ENCODE measurements at places on chromosomes 11 and 22.
A peak's percentile ranks its signal among the peaks of the same experiment; 100 is the strongest.

DNA sequence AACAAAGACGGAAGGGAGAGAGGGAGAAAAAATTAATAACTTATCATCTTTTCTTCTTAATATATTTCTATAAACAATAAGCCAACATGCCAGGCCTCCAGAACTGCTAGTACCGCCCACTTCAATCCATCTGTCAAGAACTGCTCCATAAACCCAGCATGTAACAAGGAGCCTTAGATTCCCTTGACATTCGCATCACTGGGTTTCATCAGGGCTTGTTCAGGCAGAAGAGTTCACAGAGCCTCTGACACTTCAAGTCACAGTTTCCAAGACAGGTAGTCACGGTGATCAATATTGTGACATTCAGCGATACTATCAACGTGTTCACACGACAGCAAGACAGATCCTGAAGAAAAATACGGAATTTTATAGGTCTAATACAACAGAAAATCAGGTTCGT lies 61.7 kb downstream of the LARGE2 start:
- H3K36me3 ChIP-seq = peaks cover 7% of the 10 kb centered on the region
- no peaks in the 10 kb centered on the region for H3K27me3 ChIP-seq
- H3K4me3 ChIP-seq = no peak overlapping the region

GRCh38 chr11:46616551-46617133 lies 385 bp downstream of the HARBI1 start:
- no peaks in the 10 kb centered on the region for H3K36me3 ChIP-seq
- no peaks in the 10 kb centered on the region for H3K27me3 ChIP-seq
- peak overlapping the region; percentile 100 for H3K27ac ChIP-seq
- DNase-seq = no peak
- peak overlapping the region; percentile 99 for H3K4me3 ChIP-seq
- peaks cover 44% of the 10 kb centered on the region for H3K4me1 ChIP-seq

DNA sequence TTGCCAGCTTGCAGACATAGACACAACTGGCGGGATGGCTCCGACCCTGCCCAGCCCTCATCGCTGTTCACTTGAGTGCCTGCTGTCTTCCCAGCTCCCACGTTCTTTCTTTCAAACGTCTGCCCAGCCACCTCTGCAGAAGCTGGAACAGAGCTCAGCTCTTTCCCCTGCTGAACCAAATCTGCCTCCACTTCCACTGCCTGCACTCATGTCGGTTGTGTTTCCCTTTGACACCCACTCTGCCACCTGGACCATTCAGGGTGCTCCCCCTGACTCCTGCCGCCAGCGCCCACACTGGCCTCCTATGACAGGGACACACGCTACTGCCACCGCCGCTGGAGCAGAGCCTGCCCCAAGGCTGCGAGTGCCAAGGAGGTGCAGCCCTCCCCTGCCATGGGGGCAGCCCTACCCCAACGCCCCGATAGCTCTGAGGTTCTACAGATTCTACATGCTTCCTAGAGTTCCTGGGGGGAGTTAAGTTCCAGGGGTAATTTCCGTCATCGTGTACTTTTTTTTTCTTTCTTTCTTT lies 37.9 kb downstream of the TST start:
- DNase-seq = no peak
- peaks cover 12% of the 10 kb centered on the region for H3K4me1 ChIP-seq
- H3K4me3 ChIP-seq = no peak overlapping the region
- peaks cover 19% of the 10 kb centered on the region for H3K27me3 ChIP-seq

DNA sequence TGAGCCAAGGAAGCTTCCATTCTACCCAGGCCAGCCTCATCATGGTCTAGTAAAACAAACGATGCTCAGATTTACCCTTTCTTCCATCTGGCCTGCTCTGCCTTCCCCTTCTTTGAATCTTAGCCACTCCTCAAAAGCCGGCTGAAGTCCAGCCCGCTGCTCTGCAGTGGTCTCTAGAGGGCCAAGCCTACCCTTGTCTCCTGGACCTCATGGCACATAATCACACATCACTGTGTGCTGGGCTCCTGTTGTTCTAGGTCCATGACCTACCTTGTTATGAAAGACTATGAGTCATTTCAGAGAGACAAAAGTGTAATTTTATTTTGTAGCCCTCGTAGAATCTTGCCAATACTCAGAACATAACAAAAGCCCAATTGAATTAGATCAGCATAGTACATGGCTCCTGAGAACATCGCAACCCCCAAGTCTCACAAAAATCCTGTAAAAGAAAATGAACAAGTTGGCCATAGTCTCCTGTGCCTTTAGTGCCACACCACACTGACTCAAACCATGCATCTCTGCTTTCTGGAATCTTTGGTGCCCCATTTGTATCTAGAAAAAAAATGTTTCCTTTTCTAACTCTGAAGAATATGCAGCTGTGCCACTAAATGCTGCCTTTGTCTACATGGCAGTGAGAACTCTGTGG lies 192.7 kb downstream of the OPCML start:
- H3K36me3 ChIP-seq = no peaks in the 10 kb centered on the region
- no peaks in the 10 kb centered on the region for H3K4me1 ChIP-seq
- no peak overlapping the region for H3K4me3 ChIP-seq

DNA sequence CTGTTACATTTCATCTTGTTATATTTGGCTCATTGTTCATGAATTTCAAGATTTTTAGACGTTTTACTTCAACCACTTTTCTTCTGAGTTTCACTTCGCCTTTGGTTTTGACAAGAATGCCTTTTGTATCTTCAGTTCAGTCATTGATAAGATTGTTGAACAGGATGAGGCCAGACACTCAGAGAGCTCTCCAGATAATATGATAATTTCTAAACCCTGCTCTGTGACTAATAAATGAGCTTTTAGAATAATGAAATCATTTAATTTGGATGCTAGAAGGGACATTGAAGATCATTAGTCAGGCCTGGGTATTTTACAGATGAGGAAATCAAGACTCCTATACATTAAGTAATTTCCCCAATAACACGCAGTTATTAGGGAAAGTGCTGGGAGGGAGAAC lies 37.2 kb upstream of the GRAMD1B start:
- H3K36me3 ChIP-seq = no peaks in the 10 kb centered on the region
- H3K27ac ChIP-seq = no peak overlapping the region
- DNase-seq = no peak

GRCh38 chr11:29679996-29680395 lies 336.8 kb downstream of the KCNA4 start:
- no peak overlapping the region for H3K27ac ChIP-seq
- no peaks in the 10 kb centered on the region for H3K4me1 ChIP-seq
- H3K4me3 ChIP-seq = no peak overlapping the region
- H3K36me3 ChIP-seq = no peaks in the 10 kb centered on the region

DNA sequence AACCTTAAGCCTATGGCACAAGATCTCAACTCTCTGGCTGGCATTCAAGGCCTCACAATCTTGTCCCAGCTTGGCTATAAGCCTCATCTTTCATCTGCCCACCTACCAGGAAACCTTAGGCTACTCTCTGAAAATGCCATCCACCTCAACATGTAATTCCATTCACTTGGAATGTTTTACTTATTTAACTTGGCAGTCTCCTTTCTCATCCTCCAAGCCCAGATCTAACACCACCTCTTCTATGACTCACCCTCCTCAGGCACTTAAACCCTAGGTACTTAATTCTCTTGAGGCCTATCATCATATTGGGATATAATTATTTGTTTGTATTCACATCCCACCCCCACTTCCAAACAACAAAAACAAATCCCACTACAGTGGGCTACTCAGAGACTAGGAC lies 15.0 kb downstream of the POGLUT3 start:
- no peaks in the 10 kb centered on the region for H3K27me3 ChIP-seq
- no peak for DNase-seq
- H3K4me3 ChIP-seq = no peak overlapping the region
- peaks cover 15% of the 10 kb centered on the region for H3K36me3 ChIP-seq
- no peak overlapping the region for H3K27ac ChIP-seq

- H3K27ac ChIP-seq = no peak overlapping the region
- no peak overlapping the region for H3K4me3 ChIP-seq
- no peaks in the 10 kb centered on the region for H3K36me3 ChIP-seq
- DNase-seq = no peak
Measured at GRCh38 chr11:116503216-116504160, 269.3 kb downstream of the BUD13 start.

DNA sequence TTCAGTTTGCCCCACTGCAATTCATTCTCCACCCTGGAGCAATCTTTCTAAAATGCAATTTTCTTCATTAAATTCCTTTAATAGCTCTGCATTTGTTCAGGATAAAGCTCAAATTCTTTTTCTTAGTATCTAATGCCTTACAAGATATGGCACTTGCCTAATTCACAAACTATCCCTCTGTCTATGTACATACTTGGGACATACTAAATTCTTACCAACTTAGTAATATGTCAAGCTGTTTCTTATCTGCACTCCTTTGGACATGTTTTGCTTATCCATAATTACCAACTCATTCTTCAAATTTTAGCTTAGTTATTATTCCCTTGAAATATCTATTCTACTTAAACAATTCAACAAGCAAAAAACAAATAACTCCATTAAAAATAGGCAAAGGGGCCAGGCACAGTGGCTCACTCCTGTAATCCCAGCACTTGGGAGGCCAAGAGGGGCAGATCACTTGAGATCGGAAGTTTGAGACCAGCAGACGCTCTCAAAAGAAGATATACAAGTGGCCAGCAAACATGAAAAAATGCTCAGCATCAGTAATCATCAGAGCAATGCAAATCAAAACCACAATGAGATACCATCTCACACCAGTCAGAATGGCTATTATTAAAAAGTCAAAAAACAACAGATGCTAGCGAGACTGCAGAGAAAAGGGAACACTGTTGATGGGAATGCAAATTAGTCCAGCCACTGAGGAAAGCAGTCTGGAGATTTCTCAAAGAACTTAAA lies 96.9 kb downstream of the FAM76B start:
- no peak for DNase-seq
- no peak overlapping the region for H3K4me3 ChIP-seq
- H3K27ac ChIP-seq = no peak overlapping the region
- H3K4me1 ChIP-seq = peaks cover 8% of the 10 kb centered on the region
- H3K36me3 ChIP-seq = no peaks in the 10 kb centered on the region
- no peaks in the 10 kb centered on the region for H3K27me3 ChIP-seq

DNA sequence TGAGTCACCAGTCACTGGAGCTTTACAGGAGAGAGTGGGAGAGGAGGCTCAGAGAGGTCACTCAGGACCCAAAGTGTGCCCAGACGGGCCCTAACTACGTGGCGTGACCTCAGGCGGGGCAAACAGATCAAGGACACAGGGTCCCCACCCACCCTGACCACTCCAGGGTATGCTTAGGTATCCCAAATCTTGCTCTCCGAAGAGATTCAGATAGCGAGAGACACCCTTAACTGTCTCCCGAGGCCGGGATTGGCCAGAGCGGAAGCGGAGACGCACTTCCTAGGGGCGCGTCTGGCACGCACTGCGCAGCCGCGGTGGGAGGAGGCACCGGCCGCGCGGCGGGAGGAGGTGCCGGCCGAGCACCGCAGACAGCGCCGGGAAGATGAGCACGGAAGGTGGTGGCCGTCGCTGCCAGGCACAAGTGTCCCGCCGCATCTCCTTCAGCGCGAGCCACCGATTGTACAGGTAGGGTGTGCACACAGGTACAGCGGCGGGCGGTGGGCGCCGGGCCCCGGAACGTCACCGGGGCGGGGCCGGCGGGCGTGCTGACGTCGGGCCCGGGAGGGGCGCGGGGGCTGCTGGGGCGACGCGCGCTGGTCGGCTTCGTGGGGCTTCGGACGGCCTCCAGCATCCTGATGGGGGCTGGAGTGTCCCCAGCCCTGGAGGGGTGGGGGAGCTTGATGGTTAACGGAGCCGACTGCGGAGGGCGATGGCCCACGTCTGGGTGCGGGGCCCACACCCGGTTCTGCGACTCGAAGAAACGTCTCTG lies at the start of gene PTS:
TSS of gene PTS (plus strand) at position 367 of the 769 bp plus-strand sequence. CDS start at position 383, 16 bp downstream.
- H3K36me3 ChIP-seq = peaks cover 25% of the 10 kb centered on the region
- peaks cover 11% of the 10 kb centered on the region for H3K4me1 ChIP-seq
- no peaks in the 10 kb centered on the region for H3K27me3 ChIP-seq
- DNase-seq = peak; percentile 85
- peak within 1 kb of the TSS; percentile 98 for H3K4me3 ChIP-seq

DNA sequence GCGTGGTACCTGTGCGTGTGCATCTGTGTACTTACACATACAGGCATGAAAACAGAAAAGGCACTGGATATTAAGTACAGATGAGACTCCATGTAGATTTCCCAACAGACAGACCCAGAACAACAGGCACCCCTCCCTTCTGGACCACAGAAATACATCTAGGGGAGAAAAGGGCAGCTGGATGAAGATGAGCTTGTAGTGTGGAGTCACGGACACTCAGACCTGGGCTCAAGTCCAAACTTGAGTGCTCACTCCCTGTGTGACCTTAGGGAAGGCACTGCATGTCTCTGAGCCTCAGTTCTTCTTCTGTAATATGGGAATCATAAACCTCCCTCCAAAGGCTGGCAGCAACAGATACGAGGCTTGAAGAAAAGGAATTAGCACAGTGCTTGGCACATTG lies 108.9 kb downstream of the GALNT18 start:
- H3K27me3 ChIP-seq = peaks cover 8% of the 10 kb centered on the region
- H3K36me3 ChIP-seq = no peaks in the 10 kb centered on the region
- H3K4me3 ChIP-seq = no peak overlapping the region
- no peak overlapping the region for H3K27ac ChIP-seq

GRCh38 chr11:58726737-58727414 lies 4.9 kb downstream of the GLYAT start:
- no peaks in the 10 kb centered on the region for H3K36me3 ChIP-seq
- H3K4me3 ChIP-seq = no peak overlapping the region
- peaks cover 18% of the 10 kb centered on the region for H3K4me1 ChIP-seq
- peak overlapping the region; percentile 52 for H3K27ac ChIP-seq

GRCh38 chr11:111416231-111416960 lies 37.3 kb upstream of the POU2AF1 start:
- peak overlapping the region; percentile 94 for H3K27ac ChIP-seq
- no peak for DNase-seq
- peak overlapping the region; percentile 73 for H3K4me3 ChIP-seq
- no peaks in the 10 kb centered on the region for H3K27me3 ChIP-seq
- H3K36me3 ChIP-seq = no peaks in the 10 kb centered on the region

GRCh38 chr22:50218996-50219727 lies 18.4 kb downstream of the SELENOO start:
- H3K27me3 ChIP-seq = no peaks in the 10 kb centered on the region
- no peak overlapping the region for H3K27ac ChIP-seq
- H3K4me1 ChIP-seq = peaks cover 11% of the 10 kb centered on the region
- H3K36me3 ChIP-seq = peaks cover 72% of the 10 kb centered on the region
- no peak overlapping the region for H3K4me3 ChIP-seq
- DNase-seq = no peak

DNA sequence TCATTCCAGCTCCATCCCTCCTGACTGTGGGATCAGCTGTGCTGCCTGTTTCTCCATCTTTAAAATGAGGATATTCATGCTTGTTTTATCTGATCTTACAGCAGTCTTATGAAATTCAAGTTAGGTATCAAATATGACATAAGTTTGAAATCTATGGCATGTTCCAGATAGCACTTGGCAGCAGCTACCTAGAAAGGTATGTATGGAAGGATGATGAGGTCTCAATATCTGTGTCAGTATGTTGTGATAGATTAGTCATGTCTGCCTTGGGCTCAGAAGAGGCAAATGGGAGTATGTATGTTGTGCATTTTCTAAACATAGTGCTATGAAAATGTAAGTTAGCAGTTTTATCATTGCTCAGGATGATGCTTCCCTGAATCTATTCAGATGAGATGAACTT lies 122.1 kb downstream of the NAV2 start:
- H3K4me3 ChIP-seq = no peak overlapping the region
- no peak for DNase-seq
- no peak overlapping the region for H3K27ac ChIP-seq
- H3K4me1 ChIP-seq = no peaks in the 10 kb centered on the region
- H3K36me3 ChIP-seq = peaks cover 2% of the 10 kb centered on the region

- H3K36me3 ChIP-seq = no peaks in the 10 kb centered on the region
- peaks cover 29% of the 10 kb centered on the region for H3K27me3 ChIP-seq
- H3K4me1 ChIP-seq = peaks cover 46% of the 10 kb centered on the region
Measured at GRCh38 chr11:60762851-60763691, 6.4 kb downstream of the MS4A15 start.

GRCh38 chr22:31917227-31917921 lies 27.0 kb upstream of the YWHAH start:
- no peaks in the 10 kb centered on the region for H3K27me3 ChIP-seq
- peak overlapping the region; percentile 76 for H3K27ac ChIP-seq
- H3K36me3 ChIP-seq = peaks cover 2% of the 10 kb centered on the region
- no peak overlapping the region for H3K4me3 ChIP-seq
- peak; percentile 27 for DNase-seq

Measured in stimulated activated naive B cell treated with anti-CD40 and anti-IgM and Interleukin-4, amounts not matched to agents 10 μg/mL and 1 μg/mL and 100 μg/mL, for 72 hours (primary cell).